Activated CD4-positive, CD25-positive, alpha-beta regulatory T cell treated with anti-CD3 and anti-CD28 coated beads, Interleukin-2, amount 50 U/mL, for 24 hours (primary cell): ENCODE measurements at places on chromosomes 16 and 17.

- ATAC-seq = no peak
These were observed 16.3 kb downstream of the SCN4A start for GRCh38 chr17:63956296-63956920.

DNA sequence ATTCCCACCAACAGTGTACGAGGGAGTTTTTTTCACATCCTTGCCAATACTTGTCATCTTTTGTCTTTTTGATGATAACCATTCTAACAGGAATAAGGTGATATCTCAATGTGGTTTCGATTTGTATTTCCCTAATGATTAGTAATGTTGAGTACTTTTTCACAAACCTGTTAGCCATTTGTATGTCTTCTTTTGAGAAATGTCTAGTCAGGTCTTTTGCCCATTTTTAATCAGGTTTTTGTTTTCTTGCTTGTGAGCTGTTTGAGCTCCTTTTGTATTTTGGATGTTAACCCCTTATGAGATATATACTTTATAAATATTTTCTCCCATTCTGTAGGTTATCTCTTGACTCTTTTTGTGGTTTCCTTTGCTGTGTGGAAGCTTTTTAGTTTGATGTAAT lies 1.9 kb upstream of the KRTAP4-5 start:
- ATAC-seq = no peak

DNA sequence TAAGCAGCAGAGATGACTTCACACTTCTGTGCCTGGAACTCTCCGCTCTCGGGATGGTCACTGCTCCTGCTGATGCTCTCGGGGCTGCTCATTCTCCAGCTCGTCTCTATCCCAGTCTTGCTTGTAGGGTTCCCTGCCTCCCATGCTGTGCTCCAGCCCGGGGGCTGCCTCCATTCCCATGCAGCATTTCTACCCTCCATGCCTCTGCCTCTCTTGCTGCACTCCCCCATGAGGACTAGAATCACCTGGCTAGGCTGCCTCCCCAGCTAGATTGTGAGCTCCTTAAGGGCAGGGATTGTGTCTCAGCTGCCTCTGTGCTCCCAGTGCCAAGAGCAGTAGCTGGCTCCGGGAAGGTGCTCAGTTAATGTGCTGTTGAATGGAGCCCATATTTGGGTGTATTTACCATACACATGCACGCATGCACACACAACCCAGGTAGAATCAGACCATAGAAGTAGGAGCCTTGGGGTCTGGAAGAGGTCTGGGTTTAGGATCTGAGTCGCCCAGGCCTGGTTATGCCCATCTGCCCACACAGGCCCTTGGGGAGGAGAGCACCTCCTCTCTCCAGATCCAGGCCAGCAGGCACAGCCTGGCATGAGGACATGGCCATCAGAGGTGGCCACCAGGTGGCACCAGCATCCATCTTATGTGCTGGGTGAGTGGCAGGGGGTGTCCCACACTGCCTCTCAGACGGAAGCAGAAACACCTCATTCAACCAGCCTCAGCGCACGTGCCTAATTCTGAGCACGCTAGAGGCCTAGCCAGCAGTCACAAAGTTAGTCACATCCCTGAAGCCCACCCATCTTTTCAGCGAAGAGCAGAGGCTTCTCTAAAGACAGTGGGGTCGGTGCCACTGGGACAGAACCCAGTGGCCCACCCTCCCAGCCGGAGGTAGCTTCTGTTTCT lies 9.3 kb downstream of the GIT1 start:
- ATAC-seq = peak; percentile 96

- no peak for ATAC-seq
These were observed 6.9 kb downstream of the RGS9 start for GRCh38 chr17:65143889-65144604.

- ATAC-seq = no peak
These were observed at the start of gene HOXB3 for GRCh38 chr17:48589831-48590606. HOXB3 (minus strand) TSS chr17:48590241; CDS start chr17:48552474, 37,767 bp downstream.

- peak; percentile 75 for ATAC-seq
These were observed 40.8 kb downstream of the CYB5B start for GRCh38 chr16:69465083-69465721.

- ATAC-seq = no peak
These were observed 128.2 kb downstream of the USP22 start for GRCh38 chr17:20914658-20915057.

DNA sequence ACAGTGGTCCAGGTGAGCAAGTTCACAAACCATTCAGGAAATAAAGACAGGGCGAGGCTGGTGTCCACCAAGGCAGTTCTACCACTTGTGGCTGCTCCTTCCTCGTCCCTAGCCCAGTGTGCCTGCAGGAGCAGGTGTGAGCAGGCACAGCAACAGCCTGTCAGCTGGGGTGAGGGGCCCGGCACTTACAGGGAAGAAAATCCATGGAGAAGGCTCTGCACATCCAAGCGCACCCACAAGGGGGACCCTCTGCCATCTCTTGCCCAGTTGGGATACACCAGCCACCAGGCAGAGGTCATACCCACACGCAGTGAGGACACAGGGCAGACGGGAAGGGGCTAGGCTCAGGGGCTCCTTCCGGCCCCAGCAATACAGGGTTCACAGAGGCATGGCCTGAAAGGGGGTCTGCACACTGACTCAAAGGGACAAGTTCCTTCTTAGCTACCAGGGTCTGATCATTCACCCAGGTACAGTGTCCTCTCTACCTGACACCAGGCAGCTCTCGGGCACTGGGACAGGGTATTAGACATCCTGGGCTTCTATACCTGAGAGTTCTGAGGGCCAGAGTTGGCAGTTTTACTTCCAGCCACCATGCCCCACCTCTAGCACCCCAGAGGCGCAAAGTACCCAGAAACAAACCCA lies 27.0 kb downstream of the CDIP1 start:
- ATAC-seq = no peak

GRCh38 chr17:34584805-34585416 lies 5.5 kb downstream of the TMEM132E start:
- peak; percentile 16 for ATAC-seq

GRCh38 chr16:63745456-63745855 lies 1376.4 kb downstream of the CDH11 start:
- no peak for ATAC-seq

DNA sequence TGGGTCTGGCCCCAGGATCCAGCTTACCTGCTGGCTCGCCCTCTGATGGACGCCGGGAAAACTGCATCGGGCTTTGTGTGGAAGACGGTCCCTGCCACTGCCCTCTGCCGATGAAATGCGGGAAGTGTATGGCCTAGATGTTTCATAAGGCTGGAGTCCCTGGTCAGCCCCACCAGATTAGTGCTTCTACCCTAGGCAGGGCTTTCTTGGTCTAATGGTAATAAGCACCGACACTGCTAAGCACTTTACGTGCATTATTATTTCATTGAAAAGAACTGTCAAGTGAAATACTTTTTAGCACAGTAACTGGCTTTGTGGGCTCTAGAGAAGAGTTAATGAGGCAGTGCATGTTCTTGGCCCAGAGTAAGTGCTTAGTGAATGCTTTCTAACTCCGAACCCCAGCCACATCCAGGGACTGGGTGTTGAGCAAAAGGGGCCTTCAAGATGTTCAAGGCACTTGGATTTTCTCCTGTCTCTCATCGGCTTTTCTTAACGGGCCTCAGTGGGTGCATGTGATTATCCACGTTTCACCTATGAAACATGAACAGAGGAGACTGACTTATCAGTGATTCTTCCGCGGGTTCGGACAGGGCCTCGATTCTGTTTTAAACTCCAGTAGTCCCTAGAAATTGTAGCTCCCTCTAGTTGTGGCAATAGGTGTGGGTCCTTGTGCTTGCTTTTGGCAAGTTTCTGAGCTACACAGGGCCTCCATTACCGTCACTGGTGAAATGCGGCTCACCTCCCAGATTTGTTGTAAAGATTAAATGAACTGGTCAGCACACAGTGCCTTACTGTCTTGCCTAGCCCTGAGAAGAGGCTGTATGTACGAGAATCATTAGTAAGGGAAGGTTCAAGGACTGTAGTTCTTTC lies 6.6 kb downstream of the TRAF4 start:
- ATAC-seq = peak; percentile 82

- no peak for ATAC-seq
These were observed 71.2 kb upstream of the MRTFB start for GRCh38 chr16:13999895-14000425.

- no peak for ATAC-seq
These were observed 28.8 kb downstream of the GINS3 start for GRCh38 chr16:58421059-58421458.

DNA sequence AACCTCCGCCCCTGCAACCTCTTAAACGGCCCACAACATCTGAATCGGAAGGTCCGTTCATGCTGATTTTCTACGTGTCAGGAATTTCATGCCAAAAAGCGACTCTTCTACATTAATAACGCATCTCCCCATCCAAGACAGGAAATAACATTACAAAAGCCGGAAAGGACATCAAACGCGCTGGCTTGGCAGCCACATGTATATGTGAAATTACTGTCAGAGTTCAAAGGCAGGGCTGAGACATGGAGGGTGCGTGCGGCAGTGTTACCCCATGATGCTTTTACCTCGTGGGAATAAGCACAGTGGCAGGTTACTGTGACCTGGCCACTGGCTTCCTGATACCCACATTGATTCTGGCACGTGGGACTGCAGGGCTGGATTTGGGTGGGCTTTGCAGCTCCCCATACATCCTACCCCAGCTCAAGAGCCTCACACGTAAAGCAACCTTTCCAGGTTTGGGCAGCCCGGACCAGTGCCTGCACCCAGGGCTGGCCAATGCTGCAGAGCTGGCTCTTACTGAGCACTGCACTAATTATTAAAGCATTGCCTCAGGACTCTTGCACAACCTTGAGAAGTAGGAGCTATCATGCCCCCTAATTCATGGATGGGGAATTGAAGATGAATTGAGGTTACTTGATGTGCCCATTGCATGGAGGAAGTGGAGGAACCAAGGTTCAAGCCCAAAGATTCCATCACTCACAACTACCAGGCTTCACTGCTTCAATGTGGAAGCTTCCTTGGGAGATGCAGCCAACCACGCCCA lies 120.6 kb upstream of the FOXF1 start:
- no peak for ATAC-seq

DNA sequence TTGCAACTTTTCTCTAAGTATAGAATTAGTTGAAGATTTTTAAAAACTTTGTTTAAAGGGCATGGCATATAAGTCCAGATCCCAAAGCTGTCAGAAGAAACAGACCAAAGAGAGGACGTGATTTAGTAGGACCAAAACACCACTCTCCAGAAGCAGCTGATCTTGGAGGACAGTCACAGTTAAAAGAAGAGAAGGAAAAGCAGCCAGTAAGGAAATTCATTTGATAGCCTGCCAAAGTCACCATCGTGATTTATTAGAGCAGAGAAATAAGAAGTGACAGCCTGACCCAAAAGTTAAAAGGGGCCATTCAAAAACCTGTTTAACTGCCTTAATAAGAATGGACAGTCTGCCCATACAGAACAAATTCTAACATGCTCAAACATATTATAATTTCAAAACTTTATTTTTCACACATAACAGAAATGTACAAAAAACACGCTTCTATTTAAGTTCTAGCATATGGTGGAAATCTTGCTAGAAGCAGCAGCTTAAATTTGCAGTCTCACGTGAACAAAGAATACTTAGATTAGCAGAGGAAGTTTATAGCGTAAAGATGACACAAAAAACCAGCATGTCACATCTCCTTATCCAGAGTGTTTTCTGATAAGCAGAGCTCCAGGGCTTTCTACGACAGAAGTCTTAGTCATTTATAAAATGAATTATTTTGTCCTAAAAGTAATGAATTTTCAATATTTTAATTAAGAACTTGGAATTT lies 37.2 kb downstream of the TXNDC11 start:
- ATAC-seq = no peak

DNA sequence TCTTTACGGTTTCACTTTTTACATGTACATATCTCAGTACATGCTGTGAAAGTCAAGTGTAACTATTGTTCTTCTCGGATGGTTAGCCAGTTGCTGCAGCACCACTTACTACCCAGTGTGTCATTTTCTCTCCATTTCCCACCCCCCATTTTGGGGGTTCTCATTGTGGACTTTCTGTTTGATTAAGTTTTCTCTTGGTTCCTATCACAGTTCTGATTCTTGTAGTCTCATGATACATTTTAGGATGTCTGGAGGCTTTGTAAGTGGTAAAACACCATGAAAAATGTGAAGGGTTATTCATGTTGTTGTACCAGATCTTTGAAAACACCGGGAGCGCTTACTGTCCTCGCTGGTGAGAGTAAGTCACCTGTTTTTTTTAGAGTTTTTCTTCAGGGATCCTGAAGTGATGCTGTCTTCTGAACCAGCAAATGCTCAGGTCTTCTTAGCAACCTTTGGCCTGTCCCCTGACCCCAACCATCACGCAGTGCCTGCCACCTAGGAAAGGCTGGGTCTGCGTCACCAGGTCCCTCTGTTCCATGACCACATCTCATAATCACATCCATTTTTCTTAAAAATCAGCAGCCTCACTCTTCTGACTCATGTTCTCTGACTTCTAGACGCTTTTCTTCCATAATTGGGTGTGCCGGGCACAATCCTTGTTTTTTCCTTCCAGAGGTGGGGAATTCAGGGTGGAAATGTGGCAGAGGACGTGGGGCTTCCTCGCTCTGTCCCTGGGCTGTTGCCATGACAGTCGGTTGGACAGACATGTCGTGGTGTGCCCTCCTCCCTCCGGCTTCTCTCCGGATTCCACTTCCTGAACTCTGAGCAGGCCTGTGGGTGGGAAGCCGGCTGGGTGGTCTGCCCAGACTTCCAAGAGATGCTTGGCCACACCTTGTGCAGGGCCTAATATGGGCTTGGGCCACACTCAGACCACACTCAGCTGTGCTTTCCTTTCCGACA lies 102.6 kb downstream of the NTN1 start:
- ATAC-seq = no peak

GRCh38 chr17:29906969-29907368 lies 23.1 kb downstream of the SSH2 start:
- ATAC-seq = no peak

DNA sequence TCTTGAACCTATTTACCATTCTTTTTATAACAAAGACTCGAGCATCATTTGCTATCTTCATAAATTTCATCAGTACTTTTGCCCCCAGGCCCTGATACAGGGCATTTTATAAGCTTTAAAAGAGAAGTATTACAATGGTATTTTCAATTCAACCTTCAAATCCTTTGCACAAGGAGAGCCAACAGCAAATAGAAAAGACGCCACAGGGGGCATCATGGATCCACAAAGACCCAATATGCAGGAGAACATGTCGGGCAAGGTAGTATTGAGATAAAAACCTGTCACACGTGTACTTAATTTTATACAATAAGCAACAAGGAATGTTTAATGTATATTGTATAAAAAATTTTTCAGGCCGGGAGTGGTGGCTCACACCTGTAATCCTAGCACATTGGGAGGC lies 10.2 kb downstream of the MAP3K14 start:
- ATAC-seq = no peak

- ATAC-seq = no peak
These were observed 5.0 kb downstream of the HBQ1 start for GRCh38 chr16:185213-185612.

DNA sequence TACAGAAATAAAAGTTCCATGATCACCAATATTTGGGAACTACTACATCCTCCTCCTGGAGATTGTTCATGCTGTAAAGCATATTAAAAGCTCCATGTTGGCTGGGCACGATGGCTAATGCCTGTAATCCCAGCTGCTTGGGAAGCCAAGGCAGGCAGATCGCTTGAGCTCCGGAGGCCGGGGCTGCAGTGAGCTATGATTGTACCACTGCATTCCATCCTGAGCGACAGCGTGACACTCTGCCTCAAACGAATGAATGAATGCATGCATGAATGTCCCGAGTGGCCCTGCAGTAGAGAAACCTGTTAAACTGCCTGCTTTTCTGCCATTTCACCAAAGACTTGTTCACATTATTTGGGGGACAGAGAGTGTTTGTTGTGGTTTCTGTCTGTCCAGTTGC lies 15.0 kb downstream of the CNEP1R1 start:
- no peak for ATAC-seq

- no peak for ATAC-seq
These were observed 1.0 kb downstream of the RHBDF2 start for GRCh38 chr17:76500074-76500746.

GRCh38 chr17:14741491-14741890 lies 440.6 kb downstream of the HS3ST3B1 start:
- ATAC-seq = no peak
